ENCODE measurements at places on chromosomes 7 and 10.

DNA sequence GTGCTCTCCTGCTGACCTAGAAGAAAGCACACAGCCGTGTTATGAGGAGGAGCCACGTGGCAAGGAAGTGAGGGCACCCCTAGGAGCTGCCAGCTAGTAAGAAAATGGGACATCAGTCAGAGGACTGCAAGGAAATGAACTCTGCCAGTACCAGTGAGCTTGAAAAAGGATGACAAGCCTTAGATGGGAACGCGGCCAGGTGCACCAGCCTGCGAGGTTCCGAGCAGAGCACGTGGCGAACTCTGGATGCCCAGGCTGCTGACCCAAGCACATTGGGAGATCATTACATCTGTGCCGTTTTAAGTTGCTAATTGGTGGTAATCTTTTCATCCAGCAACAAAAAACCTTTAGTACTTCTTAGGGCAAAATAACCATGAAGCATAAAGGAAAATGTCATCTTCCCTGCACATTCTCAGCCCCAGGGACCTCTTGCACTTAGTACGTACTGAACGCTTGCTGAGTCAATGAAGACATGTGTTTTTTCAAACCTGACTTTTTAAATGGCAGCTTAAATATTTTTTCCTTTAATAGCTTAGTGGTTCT lies 69.4 kb downstream of the AMZ1 start:
- no peak for DNase-seq

GRCh38 chr7:1987591-1988532 lies 244.9 kb downstream of the MAD1L1 start:
- no peak for DNase-seq

GRCh38 chr7:128025380-128025779 lies 5.9 kb downstream of the LRRC4 start:
- DNase-seq = no peak

- DNase-seq = no peak
These were observed 27.0 kb downstream of the SLC26A4 start for GRCh38 chr7:107687656-107688055.

DNA sequence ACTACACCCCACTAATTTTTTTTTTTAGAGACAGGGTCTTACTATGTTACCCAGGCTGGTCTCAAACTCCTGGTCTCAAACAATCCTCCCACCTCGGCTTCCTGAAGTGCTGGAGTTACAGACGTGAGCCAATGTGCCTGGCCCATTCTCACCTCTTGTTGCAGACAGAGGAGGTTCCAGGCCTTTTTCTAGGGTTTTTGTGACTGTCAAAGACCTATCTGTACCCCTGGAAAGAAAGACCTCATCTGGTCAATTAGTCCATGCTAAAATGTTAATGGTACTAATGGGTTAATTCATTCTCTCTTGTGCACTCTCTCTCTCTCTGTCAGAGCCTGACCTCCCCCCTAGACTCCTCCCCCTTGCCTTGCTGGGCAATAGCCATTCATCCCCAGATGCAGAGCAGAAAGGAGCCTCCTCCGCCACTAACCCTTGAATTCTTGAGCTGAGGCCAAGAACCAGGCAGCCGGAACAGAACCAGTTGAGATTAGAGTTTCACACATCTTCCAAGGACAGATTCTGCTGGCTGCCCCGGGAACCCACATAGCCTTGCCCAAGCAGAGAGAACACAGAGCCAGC lies 209.7 kb downstream of the SKIDA1 start:
- DNase-seq = no peak

- DNase-seq = no peak
These were observed 2.3 kb upstream of the JAKMIP3 start for GRCh38 chr10:132063432-132063831.

DNA sequence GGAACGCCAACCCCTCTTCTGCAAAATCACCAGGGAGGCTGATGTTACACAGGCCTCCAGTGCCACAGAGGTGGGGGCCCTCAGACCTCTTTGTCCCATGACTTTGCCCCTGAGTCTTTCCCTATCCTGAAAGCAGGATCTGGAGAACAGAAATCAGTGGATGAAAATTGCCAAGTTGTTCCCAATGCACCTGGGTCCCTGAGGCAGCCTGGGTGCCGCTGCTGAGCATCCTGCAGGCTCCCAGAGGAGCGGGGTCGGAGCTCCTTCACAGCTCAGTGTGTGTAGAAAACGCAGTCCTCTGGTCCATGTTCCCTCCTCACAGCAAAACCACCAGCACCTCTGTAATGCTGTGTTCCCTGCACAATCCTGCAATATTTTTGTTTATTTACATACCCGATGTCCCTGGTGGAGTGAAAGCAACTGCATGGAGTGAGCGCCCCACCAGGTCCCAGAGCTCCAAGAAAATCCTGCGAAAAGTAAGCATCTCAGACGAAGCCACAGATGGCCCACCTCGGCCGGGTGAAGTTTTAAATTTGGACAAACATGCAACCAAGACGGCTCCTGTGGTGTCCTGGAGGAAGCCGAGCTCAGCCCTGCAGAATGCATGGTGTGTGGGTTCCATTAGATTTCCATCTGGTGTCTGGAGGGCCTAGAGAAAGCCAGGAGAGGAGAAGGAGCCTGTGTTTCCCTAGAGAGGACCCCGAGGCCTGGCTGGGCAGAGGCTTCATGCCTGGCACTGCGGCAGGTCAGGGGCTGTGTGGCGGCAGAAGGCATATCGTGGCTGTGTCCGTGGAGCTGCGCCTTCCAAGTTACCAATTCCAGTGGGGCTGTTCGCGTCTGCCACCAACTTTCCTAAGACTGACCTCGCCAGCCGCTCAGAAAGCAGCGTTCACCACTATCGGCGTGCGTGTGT lies 235.2 kb downstream of the WDR37 start:
- no peak for DNase-seq

DNA sequence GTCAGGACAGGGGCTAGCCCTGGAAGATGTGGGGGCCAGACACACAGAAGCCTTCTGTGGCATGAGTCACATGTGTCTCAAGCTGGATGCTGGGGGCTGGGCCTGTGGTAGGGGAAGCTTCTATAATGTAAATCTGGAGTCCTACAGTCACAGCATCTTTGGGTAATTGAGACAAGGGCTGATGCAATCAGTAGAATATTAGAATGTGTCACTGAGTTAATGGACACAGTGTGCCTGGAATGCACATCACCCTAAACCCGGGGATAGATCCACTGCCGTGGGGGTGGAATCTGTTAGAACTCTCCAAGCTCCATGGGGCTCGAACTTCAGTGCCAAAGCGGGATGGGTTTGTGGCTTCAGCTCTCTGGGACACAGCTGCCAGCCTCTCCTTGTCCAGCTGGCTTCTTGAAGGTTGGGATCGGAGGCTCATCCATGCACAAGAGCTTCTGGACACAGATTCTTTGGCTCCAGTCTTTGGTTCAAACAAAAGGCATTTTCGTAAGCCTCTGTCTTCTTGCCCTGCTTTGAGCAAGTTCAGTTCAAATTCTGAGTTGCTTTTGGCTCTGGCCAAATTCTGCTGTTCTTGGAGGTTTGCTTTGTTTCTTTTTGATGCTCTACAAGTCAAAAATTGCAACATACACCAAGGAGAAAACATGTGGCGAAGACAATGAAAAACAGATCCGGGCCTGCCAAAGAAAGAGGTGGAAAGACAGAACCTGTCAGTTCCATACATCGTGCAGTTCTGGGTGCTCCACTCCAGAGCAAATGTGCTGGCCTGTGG lies 194.8 kb upstream of the ZNF32 start:
- no peak for DNase-seq

- DNase-seq = no peak
These were observed 101.7 kb upstream of the ZNF438 start for GRCh38 chr10:31133251-31133791.

DNA sequence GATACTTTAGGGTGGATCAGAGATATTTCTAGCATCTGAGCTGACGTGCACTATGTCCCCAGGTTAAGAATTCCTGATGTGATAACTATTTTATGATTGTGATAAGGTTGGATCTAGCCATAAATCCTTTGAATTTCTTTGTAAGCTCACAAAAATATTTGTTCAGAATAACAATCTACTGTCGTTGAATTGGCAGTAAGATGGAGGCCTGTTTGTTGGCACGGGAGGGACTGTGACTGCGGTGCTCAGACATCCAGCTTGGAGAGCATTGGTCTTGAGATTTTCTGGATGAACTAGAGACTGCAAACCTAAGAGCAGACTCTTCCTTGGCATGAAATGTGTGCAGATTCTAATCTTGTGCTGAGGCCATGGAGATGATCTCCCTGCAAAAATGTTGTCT lies 131.1 kb downstream of the LRRC4 start:
- DNase-seq = no peak

DNA sequence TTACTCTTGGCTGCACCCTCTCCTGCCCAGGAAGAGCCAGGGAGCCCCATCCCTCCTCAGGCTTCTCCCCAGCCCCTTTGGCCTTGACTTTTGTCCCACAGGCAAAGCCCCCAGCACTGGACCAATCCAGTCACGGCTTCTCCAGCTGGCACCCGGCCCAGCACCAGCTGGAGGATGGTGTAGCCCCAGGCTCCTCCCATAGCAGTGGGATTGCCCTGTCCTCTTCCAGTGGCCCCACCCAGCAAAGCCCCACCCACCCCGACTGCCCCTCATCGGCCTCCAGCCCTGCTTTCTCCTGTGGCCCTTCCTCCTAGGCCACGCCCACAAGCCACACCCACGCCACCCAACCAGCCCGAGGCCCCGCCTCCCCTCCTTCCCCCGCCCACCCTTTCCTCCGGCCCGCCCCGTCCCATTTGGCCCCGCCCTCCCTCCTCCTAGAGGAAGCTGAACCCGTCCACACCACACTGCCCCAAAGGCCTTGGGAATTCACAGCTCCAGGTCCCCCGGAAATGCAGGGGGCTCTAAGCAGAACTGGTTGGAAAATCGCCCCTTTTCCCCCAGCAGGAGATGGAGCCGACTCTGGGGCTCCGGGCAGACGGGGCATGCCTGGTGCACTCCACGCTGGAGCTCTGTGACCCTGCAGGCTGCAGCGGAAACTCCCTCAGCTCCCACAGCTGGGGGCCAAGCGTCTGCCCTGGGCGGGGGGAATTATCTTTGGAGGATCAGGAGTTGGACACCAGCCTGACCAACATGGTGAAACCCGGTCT lies 25.2 kb downstream of the GET4 start:
- DNase-seq = peak; percentile 100

- no peak for DNase-seq
These were observed 232.2 kb downstream of the TRIL start for GRCh38 chr7:28725911-28726310.

GRCh38 chr7:50285269-50285668 lies 19.2 kb upstream of the IKZF1 start:
- no peak for DNase-seq

- no peak for DNase-seq
These were observed 15.2 kb upstream of the ZNF25 start for GRCh38 chr10:37991655-37992054.

DNA sequence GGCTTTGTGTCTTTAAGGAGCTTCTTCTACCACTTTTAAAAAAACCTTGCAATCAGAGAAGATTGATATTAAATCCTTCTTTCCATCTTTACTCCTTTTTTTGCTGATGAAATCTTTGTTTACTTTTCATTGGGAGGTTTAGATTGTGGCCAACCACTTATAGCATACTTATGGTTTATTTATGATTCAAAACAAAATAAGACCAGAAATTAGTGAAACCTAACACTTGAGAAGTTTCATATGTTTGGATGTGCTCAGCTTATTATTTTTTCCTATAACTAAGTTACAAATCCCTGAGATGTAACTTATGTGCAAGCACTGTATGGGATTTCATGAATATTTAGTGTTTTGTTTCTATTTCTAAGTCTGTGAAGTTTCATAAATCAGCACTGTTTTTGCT lies 13.5 kb upstream of the PRPS1L1 start:
- DNase-seq = no peak

DNA sequence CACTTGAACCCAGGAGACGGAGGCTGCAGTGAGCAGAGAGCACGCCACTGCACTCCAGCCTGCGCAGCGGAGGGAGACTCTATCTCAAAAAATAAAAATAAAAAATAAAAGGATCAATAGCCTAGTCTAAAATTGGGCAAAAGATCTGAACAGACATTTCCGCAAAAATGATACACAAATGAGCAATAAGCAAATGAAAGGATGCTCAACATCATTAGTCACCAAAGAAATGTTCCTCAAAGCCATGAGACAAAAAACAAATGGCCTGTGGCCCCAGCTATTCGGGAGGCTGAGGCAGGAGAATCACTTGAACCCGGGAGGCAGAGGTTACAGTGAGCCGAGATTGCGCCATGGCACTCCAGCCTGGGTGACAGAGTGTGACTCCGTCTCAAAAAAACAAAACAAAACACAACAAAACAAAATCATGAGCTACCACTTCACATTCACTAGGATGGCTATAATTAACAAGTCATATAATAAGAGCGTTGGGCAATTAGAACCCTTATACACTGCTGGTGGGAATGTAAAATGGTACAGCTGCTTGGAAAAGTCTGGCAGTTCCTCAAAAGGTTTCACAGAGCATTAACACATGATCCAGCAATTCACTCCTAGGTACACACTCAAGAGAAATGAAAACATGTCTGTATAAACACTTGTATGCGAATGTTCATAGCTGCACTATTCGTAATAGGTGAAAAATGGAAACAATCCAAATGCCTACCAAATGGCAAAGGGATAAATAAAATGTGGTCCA lies 3.1 kb downstream of the DAGLB start:
- DNase-seq = no peak

DNA sequence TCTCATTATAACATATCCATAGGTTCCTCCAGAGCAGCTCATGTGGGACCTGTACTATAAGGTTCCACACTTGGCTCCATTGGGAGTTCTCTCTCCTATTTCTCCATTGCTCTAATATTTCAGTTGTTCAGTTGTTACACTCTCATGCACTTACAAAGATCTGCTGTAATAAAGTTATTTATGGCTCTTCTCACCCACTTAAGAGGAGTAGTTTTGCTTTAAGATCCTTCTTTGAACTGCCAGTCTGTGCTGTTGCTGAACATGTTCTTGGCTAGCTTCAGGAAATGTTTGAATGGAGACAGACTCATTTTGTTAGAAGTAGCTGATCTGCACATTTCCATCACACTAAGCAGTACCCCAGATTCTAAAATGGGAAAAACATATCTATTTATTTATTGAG lies 250.1 kb downstream of the CDK14 start:
- no peak for DNase-seq

DNA sequence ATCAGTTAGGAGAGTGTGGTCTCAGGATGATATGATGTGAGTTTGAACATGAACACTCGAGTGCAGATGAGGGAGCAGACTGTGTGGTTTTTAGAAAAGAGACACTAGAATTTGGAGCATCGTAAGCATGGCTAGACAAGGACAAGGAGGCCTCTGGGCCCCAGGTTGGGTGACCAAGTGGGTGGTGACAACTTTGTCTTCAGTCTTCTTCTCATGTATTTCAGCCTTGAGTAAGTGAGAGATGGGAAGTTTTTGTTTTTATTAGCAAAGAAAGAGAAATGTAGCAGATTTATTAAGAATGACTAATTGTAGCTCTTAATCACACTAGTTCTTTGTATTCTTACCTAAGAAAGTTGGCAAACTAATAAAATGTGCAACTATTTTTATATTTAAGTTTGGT lies 16.3 kb downstream of the TES start:
- no peak for DNase-seq

DNA sequence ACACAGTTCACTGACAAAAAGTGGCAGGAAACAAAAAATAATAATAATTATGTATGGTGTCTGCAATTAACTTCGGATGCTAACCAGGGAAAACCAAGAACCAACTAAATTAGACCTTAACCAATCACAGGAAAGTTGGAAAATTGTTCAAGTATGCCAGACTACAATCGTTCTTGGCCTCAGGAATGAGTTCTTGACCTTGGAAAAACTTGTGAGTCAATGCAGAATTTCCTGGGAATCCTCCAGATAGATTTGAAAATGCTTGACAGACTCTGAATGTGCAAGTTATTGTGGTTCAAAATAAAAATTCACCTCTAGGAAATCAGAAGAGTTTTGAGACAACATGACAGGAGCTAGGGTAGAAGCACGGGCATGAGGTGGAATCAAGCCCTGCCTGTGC lies 171.5 kb downstream of the C7orf25 start:
- no peak for DNase-seq

GRCh38 chr10:97534746-97535367 lies 36.1 kb downstream of the UBTD1 start:
- DNase-seq = peak; percentile 62

Data from K562 (cell line).